ENCODE measurements at places on chromosomes 1 and 21.

- no peak for DNase-seq
Measured at GRCh38 chr1:212205006-212205405, 80.2 kb upstream of the PPP2R5A start.

DNA sequence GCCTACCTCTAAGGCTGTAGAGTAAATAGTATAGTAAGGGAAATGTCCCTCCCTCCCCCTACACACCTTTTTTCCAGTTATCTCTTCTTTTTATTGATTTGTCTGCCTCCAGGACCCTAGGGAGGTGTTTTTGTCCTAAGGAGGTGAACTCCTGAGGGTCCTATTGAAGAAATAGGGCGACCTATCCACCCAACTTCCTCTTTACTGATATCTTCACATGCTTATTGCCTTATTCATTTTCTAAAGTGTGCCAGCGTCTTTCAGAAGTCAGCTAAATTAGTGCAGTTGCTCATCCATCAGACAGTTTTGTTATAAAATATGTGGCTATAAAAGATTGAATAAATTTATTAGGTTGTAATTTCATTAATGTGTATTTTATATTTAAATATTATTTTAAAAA lies 5.9 kb downstream of the BACH1 start:
- DNase-seq, result peak; percentile 34

- no peak for DNase-seq
Measured at GRCh38 chr1:214312530-214313051, 31.6 kb downstream of the SMYD2 start.

GRCh38 chr21:33286076-33286475 lies 19.9 kb downstream of the IL10RB start:
- DNase-seq, result no peak

GRCh38 chr1:112341986-112342385 lies 54.0 kb upstream of the CTTNBP2NL start:
- DNase-seq, result no peak

DNA sequence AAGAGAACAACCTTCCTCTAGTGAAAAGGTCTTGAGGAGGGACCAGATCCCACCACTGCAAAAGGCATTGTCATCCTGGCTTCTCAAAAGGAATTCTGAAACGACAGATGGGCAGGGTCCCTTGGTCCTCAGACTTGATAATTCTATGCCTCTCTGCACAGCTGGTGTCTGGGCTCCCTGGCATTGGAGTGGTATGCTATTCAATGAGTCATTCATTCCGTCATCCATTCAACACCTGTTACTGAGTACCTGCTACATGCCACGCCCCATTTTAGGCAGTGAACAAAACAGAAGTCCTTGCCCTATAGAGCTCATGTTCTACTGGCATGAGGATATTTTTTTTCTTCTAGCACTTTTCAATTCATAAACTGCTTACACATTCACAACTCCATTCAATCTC lies 45.8 kb upstream of the HMGB4 start:
- no peak for DNase-seq
